ENCODE measurements at places on chromosomes 3 and 15.

- DNase-seq, result no peak
Observed at GRCh38 chr3:22216601-22217000, 465.6 kb upstream of the ZNF385D start.

DNA sequence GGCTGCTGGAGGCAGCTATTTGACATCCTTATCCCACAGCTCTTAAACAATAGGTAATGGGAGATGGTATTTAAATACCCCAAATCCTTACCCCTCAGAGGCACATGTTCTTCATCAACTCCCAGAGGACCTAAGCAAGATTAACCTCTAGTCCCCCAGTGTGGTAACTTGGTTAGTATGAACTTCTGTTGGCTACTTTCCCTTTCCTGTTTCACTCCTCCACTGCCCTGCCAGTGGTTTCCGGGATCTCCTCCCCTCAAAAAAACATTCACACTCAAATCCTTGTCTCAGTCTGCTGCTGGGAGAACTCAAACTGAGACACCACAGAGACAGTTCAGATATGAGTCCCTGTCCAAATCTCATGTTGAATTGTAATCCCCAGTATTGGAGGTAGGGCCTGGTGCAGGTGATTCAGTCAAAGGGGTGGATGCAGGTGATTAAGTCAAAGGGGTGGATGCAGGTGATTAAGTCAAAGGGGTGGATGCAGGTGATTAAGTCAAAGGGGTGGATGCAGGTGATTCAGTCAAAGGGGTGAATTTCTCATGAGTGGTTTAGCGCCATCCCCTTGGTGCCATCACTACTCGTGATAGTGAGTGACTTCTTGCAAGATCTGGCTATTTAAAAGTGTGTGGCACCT lies 335.0 kb upstream of the CTNNB1 start:
- DNase-seq, result no peak

- no peak for DNase-seq
Observed at GRCh38 chr3:69353503-69353902, 32.4 kb downstream of the FRMD4B start.

GRCh38 chr15:42733027-42733426 lies 3.9 kb downstream of the CDAN1 start:
- no peak for DNase-seq

DNA sequence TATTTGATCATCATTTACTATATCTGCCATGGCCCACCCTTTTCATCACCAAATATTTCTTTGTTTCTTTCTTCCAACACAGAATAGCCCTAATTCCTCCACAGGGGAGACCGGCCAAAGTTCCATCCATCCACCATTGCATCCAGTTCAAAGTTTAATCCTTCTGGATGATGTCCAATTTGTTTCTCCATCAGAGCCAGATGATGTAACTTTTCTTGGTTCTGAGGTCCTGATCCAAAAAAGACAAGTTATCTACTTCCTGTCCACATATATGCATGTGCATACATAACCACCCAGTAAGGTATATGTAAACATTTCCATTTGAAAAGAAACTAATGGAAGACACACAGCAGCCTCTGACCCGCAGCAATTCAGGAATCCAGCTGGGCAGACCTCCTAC lies 237.3 kb downstream of the SHOX2 start:
- DNase-seq, result no peak

GRCh38 chr15:62135532-62136134 lies 29.5 kb downstream of the C2CD4B start:
- DNase-seq, result peak; percentile 73
